ENCODE measurements at places on chromosomes 11 and 22. TPM values are rescaled to one million over a fixed set of nuclear protein-coding genes. Genes with fewer than 3 reads are reported as not detected.

The MMP12 gene
- not detected for total RNA-seq

DNA sequence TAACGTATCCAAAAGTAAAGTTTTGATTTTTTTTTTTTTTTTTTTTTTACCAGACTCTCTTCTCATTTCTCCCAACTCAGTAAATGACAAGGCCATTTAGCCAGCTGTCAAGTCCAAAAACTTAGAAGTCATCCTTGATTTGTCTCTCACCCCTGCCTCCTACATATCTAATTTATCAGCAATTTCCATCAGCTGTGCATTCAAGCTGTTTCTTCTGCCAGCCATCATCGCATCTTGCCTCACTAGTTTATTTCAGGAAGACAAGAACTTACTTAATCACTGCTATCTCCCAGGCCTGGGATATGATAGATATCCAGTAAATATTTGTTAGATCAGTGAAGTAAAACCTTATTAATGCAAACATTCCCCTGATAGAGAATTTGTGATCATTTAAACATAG is 47.6 kb downstream of the SCGB1A1 start:
- DNase-seq, result no peak

GRCh38 chr11:2137202-2138067 is 1.8 kb downstream of the IGF2 start:
- peak; percentile 71 for DNase-seq

- no peak for DNase-seq
These were observed 3.3 kb downstream of the MRPL49 start for GRCh38 chr11:65125197-65126056.

The PARVG gene
- 2.8 TPM for total RNA-seq

DNA sequence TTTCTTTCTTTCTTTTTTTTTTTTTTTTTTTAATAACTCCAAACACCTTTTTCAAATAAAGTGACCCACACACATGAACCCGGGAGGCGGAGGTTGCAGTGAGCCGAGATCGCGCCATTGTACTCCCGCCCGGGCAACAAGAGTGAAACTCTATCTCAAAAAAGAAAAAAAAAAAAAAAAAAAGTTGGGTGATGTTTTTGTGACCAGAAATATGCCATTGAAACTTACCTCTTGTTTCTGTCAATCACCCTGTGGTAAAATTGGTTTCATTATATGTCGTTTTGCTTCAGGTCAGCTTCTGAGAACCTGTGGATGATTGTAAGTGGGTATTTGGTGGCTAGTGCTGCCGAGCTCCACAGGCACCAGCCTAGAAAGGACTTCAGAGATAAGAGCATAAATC is 238.8 kb downstream of the TBC1D22A start:
- no peak for DNase-seq

GRCh38 chr22:35205961-35206360 is 51.3 kb upstream of the HMGXB4 start:
- no peak for DNase-seq

DNA sequence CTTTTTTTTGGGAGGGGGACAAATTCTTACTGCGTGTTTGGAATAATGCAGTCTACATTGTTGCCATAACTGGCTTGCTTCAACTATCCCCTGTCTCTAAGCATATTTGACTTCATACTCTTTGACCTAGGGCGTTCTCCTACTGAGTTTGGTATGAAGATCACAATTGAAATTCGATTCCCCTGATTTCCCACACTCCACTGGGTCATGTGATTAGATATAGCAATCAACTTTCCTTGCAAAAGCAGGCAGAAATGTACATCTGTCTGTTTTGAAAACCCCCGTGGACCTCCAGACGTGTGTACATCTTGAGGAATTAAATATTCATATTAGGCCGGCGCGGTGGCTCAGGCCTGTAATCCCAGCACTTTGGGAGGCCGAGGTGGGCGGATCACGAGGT is 13.8 kb upstream of the CARD18 start:
- DNase-seq, result no peak

The OR8J1 gene
- total RNA-seq, result not detected

GRCh38 chr11:131934006-131934405 is 563.6 kb downstream of the NTM start:
- no peak for DNase-seq

- DNase-seq, result no peak
These were observed 4.1 kb downstream of the BEST1 start for GRCh38 chr11:61954106-61954850.

DNA sequence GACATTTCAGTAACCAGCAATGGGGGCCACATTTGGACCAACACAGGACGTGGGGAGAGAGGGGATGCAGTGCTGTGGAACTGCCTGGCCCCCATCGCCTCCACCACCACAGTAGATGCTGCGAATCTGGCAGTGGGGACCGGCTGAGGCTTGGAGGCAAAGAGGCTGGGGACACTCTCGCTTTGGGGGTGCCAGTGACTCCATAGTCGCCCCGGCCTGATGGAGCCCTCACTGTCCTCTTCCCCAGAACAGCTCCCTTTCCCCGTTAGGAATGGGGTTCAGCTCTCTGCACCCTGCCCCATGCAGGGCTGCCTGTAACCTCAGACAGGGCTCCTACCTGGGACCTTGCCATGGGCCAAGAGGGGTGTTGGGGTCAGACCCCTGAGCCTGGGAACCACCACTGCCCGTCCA is 1.8 kb upstream of the MUC2 start:
- DNase-seq, result no peak

The C11orf97 gene
- not detected for total RNA-seq

- DNase-seq, result no peak
These were observed 18.0 kb downstream of the WNT7B start for GRCh38 chr22:45958971-45959370.

- DNase-seq, result no peak
These were observed 133.7 kb upstream of the NARS2 start for GRCh38 chr11:78708388-78708787.

GRCh38 chr11:60972182-60973030 is 926 bp downstream of the CD6 start:
- no peak for DNase-seq

DNA sequence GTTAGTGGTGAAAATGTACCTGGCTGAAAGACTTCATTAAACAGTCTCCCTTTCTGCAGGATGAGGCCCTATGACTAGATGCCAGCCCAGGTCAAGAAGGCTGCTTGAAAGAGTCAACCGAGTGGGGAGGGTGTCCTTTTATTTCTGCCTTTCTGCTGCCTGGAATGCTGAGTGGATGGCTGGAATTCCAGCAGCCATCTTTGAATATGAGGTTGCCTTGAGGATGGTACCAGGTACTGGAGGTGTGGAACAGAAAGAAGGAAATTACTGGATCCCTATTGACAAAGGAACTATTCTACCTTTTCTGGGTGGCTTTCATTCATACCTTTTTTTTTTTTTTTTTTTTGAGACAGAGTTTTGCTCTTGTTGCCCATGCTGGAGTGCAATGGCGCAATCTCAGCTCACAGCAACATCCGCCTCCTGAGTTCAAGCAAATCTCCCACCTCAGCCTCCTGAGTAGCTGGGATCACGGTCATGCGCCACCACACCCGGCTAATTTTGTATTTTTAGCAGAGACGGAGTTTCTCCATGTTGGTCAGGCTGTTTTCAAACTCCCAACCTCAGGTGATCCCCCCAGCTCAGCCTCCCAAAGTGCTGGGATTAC is 107.3 kb downstream of the RPS6KA4 start:
- no peak for DNase-seq

DNA sequence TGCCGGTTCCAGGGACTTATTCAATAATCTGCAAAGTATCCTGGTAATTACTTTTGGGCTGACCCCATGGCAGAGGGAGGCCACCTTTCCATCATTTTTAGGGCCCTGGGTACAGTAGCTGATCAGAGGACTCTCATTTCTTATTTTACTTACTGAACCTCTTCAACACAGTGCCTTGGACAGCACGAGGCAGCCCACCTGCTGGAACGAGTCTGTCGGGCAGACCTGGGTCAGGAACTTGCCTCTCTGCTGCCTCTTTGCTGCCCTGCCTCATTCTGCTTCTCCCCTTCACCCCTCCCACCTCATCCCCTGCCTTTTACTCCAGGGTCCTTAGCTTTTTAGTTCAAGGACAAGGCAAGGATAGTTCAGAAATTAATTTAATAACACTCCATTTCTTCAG is 204.5 kb downstream of the CSNK2A3 start:
- no peak for DNase-seq

- DNase-seq, result no peak
These were observed 2.1 kb upstream of the BATF2 start for GRCh38 chr11:64998690-64999431.

DNA sequence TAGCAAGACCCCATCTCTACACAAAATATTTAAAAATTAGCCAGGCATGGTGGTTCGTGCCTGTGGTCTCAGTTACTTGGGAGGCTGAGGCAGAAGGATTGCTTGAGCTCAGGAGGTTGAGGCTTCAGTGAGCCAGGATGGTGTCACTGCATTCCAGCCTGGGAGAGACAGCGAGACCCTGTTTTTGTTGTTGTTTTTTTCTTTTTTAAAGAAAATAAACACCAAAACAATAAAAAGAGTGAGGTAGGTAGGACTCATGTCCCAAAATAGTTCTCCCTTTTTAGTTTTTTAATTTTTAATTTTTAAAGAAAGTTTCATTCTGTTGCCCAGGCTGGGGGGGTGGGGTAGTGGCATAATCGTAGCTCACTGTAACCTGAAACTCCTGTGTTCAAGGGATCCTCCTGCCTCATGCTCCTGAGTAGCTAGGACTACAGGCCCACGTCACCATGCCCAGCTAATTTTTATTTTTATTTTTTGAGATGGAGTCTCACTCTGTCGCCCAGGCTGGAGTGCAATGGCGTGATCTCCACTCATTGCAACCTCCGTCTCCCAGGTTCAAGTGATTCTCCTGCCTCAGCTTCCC is 25.5 kb upstream of the MALAT1 start:
- no peak for DNase-seq

DNA sequence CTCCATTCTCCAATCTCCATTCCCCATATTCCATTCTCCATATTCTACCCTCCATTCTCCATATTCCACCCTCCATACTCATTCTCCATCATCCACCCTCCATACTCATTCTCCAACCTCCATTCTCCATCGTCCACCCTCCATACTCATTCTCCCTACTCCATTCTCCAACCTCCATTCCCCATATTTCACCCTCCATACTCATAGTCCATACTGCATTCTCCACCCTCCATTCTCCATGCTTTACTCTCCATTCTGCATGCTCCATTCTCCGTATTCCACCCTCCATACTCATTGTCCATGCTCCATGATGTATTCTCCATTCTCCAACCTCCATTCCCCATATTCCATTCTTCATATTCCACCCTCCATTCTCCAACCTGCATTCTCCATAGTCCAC is 44.3 kb upstream of the H19 start:
- no peak for DNase-seq

DNA sequence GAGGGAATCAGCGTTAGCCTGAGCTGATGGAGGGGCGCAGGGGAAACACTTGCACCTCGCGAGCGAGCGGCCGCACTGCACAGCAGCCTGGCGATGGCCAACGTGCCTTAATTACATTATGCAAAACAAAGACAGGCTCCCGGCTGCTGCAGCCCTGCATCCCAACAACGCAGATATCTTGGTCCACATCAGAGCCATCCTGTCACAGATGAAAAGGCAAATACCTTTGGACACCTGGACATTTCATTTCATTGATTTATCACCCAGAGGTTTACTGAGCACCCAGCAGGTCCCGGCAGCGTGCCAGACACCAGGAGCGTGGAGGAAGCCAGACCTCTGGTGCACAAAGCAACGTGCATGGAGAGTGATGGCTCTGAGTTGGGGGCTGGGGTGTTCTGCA is 843.0 kb downstream of the TBC1D22A start:
- no peak for DNase-seq

- DNase-seq, result no peak
These were observed 179.6 kb downstream of the BLID start for GRCh38 chr11:121936370-121936769.

The USH1C gene
- not detected for total RNA-seq

DNA sequence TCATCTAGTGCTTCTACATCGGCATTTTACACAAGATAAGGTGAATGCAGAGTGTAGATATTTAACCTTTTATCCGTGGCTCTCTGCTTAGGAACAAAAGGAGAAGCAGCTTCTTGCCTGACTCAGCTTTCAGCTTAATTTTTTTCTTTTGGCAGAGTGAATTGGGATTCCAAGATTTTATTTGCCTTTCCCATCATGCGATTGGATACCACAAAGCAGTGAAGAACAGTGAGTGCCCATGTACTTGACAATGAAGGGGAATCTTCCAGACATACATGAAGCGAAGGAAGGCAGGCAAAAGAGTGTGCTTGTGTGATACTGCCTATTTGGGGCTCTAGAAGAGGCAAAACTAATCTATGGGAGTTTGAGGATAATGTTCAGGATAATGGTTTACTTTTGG is 17.0 kb upstream of the CHKA start:
- no peak for DNase-seq

The GTSE1 gene
- total RNA-seq, result 0.25 TPM

- DNase-seq, result no peak
These were observed 80.4 kb downstream of the BARX2 start for GRCh38 chr11:129455756-129456655.

DNA sequence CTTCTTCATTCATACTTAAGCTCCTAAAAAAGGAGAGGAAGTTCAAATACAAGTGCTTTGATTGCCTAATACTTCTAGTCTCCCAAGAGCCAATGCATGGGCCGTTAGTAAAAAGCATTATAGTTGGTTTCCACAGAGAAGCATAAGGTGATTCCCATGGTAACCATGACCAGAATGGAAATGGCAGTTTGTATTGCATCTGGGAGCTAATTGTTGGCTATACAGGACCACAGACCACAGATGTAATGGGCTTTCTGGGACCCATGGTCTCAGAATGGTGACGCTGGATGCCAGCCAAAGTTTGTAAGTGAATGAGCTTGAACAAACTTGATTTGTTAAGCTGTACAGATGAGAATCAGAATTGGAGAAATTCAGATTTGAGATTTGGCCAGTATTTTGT is 333.9 kb upstream of the C11orf87 start:
- DNase-seq, result no peak

GRCh38 chr22:39410264-39410663 is 10.7 kb downstream of the TAB1 start:
- no peak for DNase-seq

GRCh38 chr11:134564472-134565200 is 152.6 kb upstream of the B3GAT1 start:
- no peak for DNase-seq

DNA sequence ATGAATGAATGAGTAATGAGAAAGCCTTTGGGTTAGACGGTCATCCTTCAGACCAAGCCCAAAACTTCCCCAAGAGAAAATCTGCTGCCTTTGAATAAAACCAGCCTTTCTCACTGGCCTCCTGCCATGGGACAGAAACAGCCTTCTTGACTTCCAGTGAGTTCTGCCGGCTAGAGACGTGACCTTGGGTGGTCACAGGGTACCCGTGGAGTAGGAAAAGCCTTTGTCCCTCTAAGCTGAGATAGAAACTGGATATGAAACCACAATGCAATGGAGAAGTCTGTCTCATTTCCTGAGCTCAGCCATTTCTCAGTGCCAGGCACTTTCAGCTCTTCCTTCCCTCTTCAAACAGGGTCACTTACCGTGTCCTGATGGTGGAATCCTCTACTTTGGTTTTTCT is 21.2 kb upstream of the YWHAH start:
- peak; percentile 35 for DNase-seq

- no peak for DNase-seq
These were observed 563 bp upstream of the PPIL2 start for GRCh38 chr22:21665047-21665851.

The SCGB2A2 gene
- not detected for total RNA-seq

Data from left ventricle myocardium inferior (tissue), 1 donor.